ENCODE measurements at places on chromosomes 3 and 15.

DNA sequence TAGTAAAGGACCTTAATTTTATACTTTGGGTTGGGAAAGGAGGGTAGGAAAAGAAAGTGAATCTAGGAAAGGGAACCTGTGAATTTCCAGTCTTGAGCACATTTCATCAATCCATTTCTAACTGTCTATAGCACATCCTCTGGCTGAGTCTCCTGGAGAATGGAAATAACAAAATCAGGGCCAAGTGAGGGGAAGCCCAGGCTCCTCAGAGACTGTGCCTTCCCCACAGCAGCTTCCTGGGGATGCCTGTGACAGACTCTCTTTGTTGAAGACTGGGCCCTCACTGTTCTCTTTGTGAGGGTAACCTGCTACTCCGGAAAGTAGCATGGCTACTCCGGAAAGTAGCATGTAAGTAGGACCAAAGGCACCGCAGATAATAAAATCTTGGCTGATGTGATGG lies 22.6 kb upstream of the CSPG5 start:
- no peak for DNase-seq

DNA sequence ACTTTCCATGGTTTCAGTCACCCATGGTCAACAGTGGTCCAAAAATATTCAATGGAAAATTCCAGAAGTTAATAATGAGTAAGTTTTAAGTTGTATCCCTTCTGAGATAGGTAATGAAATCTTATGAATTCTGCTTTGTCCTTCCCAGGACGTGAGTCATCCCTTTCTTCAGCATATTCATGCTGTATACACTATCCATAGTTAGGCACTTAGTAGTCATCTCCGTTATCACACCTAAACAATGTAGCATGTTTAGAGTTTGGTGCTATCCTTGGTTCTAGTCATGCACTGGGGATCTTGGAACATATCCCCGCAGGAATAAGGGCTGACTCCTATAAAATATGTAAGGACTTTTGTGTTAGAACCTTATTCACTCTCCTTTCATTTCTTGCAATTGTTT lies 153.2 kb downstream of the UNC13C start:
- DNase-seq, result no peak

GRCh38 chr3:174387736-174388135 lies 471.4 kb upstream of the NAALADL2 start:
- no peak for DNase-seq

- no peak for DNase-seq
Measured at GRCh38 chr3:122458992-122459391, 43.1 kb upstream of the WDR5B start.

GRCh38 chr3:142272200-142272891 lies 47.0 kb upstream of the GK5 start:
- DNase-seq, result no peak

DNA sequence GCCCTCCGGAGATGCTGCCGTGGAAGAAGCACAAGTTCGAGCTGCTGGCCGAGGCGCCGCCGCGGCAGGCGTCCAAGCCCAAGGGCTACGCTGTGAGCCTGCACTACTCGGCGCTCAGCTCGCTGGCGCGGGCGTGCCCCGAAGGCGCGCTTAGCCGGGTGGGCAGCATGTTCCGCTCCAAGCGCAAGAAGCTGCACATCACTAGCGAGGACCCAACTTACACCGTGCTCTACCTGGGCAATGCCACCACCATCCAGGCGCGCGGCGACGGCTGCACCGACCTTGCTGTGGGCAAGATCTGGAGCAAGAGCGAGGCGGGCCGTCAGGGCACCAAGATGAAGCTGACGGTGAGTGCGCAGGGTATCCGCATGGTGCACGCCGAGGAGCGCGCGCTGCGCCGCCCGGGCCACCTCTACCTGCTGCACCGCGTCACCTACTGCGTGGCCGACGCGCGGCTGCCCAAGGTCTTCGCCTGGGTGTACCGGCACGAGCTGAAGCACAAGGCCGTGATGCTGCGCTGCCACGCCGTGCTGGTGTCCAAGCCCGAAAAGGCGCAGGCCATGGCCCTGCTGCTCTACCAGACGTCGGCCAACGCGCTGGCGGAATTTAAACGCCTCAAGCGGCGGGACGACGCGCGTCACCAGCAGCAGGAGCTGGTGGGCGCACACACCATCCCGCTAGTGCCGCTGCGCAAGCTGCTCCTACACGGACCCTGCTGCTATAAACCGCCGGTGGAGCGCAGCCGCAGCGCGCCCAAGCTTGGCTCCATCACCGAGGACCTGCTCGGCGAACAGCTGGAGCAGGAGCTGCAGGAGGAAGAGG lies 1.3 kb downstream of the FAM43A start:
- peak; percentile 33 for DNase-seq

GRCh38 chr3:73245459-73245858 lies 184.0 kb downstream of the EBLN2 start:
- DNase-seq, result no peak

DNA sequence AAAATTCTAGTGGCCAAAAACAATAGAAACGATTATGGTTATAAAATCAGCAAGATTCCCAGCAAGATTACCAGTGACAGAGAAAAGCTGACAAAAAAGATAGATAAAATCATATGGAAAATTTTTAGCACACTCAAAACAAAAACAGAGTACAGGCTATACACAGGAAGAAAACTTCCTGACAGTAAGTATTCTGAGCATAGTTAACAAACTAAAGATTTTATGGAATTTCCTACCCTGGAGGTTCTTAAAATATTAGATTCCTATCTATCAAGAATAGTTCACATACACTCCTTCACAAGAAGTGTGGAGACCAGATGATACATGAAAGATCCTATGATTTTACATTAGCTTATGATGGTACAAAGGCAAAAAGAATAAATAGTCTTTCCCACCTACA lies 50.8 kb downstream of the ZNF148 start:
- no peak for DNase-seq

GRCh38 chr15:98315971-98316370 lies 332.4 kb upstream of the IGF1R start:
- no peak for DNase-seq

GRCh38 chr15:25732191-25732590 lies 130.9 kb downstream of the ATP10A start:
- DNase-seq, result no peak

DNA sequence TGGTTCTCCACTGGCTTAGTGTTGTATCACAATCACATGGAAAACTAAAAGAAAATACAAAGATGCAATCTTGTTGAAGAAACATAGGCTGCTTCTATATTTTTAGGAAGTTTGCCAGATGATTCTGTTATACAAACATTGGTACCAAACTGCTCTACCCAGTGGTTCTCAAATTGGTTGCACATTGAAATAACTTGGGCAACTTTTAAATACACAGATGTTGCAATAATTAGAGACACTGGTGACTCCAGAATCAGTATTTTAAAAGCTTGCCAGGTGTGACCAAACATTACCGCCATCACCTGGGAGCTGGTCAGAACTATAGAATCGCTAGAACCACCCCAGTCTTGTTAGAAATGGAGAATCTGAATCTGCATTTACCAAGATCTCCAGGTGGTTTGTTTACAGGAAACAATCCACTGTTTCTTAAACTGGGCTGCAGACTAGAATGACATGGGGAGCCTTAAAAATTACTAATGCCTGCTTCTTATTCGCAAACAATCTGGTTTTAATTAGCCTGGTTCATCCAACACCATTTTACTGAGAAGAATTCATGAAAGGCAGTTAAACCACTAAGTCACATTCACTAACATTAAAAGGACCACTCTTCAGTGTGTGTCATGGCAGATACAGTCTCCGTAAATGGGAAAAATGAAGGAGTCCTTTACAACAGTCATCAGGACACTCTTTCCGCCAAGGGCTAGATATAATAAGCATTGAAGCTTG lies 76.5 kb downstream of the ACAP2 start:
- no peak for DNase-seq

DNA sequence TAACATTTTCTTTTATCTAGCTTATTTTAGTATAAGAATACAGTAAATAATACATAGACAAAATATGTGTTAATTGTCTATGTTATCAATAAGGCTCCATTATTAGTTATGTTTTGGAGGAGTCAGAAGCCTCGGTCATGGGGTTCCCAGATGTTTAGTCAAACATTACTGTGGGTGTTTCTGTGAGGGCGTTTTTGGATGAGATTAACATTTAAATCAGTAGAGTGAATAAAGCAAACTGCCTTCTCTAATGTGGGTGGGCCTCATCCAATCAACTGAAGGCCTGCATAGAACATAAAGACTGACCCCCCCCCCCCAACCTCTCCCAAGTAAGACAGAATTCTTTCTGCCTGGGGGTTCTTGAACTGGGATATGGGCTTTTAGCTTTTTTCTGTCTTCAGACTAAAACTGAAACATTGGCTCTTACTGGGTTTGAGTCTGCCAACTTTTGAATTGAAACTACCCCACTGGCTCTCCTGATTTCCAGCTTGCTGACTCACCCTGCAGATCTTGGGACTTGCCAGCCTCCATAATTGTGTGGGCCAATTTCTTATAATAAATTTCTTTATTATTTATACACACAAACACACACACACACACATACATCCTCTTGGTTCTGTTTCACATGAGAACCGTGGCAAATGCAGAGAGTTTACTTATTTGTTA lies 192.0 kb downstream of the TPRG1 start:
- no peak for DNase-seq
